ENCODE measurements at places on chromosomes 6 and 20.

GRCh38 chr6:30730601-30731435 is 10.7 kb downstream of the TUBB start:
- peak; percentile 71 for DNase-seq

DNA sequence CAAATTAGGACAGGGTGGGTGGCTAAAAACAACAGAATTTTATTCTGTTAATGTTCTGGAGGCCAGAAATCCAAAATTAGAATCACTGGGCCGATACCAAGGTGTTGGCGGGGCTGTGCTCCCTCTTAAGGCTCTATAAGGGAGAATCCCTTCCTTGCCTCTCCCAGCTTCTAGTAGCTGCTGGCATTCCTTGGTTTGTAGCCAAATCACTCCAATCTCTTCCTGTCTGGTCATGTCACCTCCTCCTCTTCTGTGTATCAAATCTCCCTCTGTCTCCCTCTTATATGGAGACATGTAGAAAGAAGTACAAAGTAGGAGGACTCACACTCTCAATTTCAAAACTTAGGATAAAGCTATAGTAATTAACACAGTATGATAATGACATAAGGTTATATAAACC is 102.9 kb upstream of the SIRPA start:
- no peak for DNase-seq

DNA sequence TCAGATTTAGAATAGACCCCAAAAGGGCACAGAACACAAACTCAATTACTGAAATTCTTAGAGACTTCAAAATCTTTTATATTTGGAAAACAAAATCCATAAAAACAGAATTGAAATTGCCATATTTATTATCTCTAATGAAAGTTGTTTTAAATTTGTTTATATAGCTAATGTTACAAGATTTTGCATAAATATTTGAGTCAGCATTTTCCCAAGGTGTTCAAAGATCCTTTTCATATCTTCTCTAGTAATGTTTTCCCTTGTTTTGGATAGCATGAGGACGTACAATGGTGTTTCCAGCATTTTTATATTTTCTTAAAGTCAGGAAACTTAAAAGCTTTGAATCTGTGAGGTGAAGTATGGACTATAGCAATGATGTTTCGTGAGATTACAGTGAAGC is 235.2 kb upstream of the EPHA7 start:
- DNase-seq = no peak

DNA sequence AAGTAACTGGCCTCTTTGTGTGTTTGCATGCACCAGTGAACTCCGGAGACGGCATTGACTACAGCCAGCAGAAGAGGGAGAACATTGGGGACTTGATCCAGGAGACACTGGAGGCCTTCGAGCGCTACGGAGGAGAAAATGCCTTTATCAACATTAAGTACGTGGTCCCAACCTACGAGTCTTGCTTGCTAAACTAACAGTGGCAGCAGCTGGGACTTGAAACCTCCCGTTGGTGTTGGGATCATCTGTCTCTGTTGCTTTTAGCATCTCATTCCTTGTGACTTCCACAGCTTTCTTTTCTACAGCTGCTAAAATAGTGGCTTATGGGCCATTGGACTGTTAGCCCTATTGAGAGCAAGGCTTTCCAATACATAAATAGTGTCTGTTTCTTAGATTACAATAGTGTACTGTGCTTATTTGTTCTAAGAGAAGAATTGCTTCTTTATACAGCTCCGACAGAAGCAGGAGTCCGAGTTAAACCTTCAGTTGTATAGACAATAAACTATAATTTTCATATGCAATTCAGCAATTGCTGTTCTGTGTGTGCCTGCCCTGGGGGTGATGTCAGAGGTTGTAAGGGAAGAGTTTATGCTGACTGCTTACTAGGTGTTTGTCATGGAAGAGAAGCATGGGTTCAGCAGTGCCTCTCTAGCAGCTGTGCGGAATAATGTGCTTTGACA is 99.6 kb upstream of the QKI start:
- no peak for DNase-seq

- no peak for DNase-seq
Observed at GRCh38 chr6:117687021-117687648, 11.9 kb downstream of the NUS1 start.

- DNase-seq = no peak
Observed at GRCh38 chr6:7260291-7261031, 52.5 kb downstream of the SSR1 start.

DNA sequence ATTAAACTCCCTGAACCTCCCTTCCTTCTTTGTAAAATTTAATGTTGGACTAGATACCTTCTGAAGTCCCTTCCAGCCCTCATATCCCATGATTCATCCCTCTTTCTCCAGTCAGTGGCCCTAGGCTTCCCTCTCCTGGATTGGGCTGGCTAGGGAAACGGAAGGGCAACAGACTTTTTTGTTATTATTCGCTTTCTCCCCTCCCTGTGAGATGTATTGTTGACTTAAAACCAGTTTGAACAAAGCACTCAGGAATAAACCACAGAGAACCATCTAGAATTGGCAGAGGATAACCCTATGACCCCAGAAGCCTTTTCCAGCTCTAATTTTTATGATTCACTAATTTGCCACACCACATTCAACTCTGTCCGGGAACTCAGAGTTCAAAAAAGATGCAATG is 239.7 kb upstream of the SUPT3H start:
- no peak for DNase-seq

GRCh38 chr6:42341771-42342553 is 109.8 kb downstream of the TRERF1 start:
- no peak for DNase-seq

DNA sequence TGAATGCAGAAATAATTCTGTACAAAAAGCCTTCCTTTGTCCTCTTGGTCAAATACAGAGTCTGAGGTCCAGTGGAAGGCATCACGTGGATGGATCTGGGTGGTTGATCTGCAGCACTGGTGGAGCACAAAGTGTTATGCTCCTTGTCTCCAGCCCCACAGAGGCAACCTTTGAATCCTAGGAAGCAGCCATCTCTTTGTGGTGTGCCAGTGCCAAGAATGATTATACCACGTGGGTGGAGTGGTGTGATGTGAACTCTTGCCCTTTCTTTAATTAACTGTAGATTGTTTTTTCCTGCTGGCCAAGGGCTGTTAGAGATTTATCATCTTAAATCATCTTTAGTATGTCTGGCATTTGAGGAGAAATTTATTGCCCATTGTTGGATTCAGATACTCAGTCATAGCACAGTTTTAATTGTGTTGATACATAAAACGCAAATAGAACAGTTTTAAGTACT is 31.1 kb downstream of the NCOA7 start:
- no peak for DNase-seq

DNA sequence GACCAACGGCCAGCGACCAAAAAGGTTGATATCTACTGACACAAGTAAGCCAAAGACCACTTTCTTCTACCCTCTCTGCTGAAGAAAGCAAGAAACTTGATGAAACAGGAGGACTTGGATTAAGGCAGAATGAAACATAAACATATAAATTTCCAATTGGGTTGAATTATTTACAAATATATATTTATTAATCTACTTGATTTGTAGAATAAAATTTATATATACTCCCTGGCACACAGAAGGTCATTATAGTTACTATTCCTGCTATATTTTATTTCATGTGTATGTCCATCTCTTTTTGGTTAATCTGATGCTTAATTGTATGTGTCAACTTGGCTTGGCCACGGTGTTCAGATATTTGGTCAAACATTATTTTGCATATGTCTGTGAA is 4.2 kb upstream of the ADGRG6 start:
- no peak for DNase-seq

DNA sequence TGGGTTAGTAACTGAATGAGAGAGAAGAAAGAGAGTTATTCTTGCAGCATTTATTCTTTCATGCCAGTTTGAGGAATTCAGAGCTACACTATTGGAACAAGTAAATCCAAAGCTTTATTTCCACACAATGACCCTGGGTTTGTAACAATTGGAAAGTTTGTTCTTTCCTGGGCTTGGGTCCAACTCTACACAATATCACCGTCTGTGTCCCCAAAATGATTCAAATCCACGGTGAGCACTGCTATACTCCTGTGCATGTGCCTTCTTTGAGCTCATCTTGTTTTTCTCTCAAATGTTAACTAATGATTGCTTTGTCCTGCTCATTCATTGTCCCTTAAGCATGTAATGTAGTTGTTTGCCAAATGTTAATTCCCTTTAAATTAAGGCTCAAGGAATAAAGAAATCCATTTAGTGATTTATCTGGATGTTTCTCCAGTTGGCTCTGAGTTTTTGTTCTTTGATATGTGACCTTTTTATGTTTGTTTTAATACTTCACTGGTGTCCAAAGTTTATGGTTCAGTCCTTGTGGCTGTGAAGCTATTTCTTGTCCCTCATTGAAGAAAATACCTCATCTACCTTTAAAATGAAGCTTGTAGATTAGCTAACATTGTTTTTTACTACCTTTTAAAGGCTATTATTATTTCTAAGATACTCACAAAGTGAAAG is 20.5 kb upstream of the CRISP3 start:
- DNase-seq = no peak

- DNase-seq = no peak
Observed at GRCh38 chr6:40688214-40688761, 101.1 kb upstream of the LRFN2 start.

DNA sequence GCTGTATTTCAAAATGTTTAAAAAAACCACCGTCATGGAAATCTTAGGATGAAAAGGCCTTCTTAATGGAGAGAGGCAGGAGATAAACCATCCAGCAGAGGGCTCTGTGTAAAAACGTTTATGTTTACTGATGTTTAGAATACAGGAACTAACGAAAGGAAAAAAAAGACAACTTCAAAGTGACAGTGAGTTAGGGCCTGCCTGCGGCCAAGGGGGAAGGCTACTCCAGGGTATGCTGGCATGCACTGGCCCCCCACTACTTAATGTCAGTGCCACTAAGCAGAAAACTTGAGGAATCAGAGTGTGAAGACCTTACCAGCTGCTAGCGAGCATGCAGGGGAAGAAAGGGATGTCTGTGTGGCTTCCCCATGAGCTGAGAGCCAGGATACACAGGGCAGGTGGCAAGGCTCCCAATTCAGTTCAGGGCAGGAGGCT is 47.7 kb downstream of the AKAP7 start:
- DNase-seq = no peak

GRCh38 chr20:49641683-49642656 is 71.7 kb downstream of the B4GALT5 start:
- peak; percentile 11 for DNase-seq

DNA sequence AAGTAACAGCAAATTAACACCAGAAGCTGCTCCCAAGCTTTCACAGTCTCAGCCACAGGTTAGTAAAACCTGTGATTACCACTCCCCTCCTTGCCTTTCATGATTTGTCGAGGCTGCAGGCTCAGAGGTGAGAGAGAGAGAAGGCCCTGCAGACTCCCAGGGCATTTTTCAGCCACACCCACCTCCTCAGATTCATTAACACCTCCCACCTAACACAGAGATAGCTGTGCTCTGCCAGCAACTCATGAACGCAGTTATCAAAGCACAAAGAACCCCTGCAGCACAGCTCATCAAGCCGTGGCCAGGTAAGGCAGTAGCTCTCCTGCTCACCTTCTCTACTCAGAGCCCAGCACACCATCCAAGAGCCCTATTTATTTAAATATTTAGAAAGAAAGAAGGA is 27.1 kb downstream of the F13A1 start:
- DNase-seq = no peak

DNA sequence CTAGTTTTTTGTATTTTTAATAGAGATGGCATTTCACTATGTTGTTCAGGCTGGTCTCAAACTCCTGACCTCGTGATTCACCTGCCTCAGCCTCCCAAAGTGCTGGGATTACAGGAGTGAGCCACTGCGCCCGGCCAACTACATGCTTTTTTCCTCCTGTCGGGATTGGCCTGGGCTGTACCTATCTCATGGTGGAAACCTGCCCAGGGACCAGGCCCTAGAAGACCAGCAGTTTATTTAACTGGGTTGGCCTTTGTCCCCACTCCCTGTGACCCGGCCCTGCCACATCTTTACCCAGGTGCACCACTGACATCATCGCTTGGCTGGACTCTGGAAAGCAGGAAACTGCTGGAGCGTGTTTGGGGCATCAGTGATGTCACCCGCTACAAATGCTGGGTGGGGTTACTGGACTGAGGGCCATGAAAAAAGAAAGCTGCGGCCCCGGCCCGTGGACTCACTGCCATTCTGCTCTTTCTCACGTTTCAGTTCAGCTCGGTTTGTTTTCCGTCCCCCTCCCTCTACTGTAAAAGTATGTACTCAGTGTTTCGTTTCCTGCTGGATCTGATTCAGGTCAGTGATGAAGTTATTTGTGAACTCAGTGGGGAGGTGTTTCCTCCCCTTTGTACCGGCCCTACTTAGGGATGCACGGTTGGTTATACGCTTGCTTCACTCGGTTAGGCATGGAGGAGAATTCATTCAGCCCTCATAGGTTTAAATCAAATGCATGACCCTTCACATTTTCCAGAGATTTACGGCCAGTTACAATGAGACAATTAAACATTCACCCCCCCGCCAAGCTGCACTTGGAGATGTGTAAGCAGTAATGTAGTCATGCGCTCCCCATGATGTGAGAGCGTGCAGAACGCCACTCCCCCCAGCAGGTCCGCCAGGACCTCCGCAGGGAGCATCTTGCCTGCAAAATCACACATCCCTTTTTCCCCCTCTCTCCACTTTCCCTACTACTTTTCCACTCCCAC is 179.3 kb downstream of the MTHFD1L start:
- DNase-seq = no peak

GRCh38 chr20:41064377-41064776 is 35.8 kb downstream of the TOP1 start:
- DNase-seq = no peak

DNA sequence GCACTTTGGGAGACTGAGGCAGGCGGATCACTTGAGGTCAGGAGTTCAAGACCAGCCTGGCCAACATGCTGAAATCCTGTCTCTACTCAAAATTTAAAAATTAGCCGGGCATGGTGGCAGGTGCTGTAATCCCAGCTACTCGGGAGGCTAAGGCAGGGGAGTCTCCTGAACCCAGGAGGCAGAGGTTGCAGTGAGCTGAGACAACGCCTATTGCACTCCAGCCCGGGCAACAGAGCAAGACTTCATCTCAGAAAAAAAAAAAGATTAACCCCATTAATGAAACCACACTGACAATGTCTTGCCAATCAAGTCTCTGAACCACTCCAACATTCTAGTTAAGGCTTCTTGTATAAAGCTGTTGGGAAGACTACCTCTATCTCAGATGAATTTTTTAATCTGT is 4.0 kb downstream of the PREP start:
- no peak for DNase-seq

Data from NCI-H524 treated with DMSO at 0.1 percent for 48 hours (cell line).